ENCODE measurements at places on chromosomes 1 and 21.

GRCh38 chr1:112807117-112807516 lies 92.0 kb upstream of the PPM1J start:
- no peak overlapping the region for H3K4me3 ChIP-seq
- H3K4me1 ChIP-seq, result no peaks in the 10 kb centered on the region
- no peak overlapping the region for H3K27ac ChIP-seq
- no peaks in the 10 kb centered on the region for H3K36me3 ChIP-seq
- no peak for DNase-seq

DNA sequence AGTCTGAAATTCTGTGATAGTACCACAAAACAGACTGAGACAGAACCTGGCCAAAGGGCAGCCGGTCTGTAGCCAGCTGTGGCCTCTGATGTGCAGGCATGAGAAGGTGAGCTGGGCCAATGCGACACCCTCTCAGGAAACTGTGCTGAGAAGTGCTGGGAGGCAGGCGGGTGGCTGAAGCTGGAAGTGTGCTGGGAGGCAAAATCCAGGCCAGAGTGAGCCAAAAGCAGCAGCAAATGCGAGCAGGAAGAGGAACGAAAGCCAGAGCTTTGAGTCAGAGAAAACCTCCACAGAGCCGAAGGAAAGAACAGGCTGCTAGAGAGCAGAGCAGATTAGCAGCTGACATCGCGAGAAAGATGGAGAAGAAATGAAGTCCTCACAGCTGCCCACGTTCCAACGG lies 10.2 kb upstream of the ATP13A2 start:
- H3K27me3 ChIP-seq, result no peaks in the 10 kb centered on the region
- peaks cover 83% of the 10 kb centered on the region for H3K36me3 ChIP-seq
- H3K27ac ChIP-seq, result no peak overlapping the region
- no peak for DNase-seq

GRCh38 chr1:56709269-56709880 lies 64.3 kb downstream of the PRKAA2 start:
- no peak overlapping the region for H3K4me3 ChIP-seq
- no peaks in the 10 kb centered on the region for H3K4me1 ChIP-seq
- peaks cover 25% of the 10 kb centered on the region for H3K27me3 ChIP-seq

DNA sequence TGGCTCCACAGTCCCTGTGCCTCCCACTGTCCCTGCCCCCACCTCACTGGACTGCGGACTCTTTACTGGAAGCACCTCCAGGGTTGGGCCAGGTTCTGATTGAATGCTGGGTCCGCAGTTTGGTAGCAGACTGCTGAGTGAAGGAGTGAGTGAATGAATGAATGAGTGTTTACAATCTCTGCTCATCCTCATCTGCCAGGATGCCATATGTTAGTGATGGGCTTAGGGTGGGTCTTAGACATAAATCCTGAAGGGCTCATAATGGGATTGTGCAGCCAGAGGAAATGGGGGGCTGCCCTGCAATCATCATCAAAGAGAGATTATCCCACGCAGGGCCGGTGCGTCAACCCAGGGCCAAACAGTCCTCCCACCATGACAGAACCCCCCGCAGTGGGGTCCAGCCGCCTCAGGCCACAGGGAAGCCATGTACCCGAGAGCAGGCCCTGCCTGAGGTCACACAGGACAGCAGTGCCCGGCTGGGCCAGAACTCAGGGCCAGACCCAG lies 26.1 kb downstream of the SLC1A7 start:
- no peak for DNase-seq
- H3K4me1 ChIP-seq, result no peaks in the 10 kb centered on the region
- H3K36me3 ChIP-seq, result no peaks in the 10 kb centered on the region
- peaks cover 7% of the 10 kb centered on the region for H3K27me3 ChIP-seq
- H3K4me3 ChIP-seq, result no peak overlapping the region

DNA sequence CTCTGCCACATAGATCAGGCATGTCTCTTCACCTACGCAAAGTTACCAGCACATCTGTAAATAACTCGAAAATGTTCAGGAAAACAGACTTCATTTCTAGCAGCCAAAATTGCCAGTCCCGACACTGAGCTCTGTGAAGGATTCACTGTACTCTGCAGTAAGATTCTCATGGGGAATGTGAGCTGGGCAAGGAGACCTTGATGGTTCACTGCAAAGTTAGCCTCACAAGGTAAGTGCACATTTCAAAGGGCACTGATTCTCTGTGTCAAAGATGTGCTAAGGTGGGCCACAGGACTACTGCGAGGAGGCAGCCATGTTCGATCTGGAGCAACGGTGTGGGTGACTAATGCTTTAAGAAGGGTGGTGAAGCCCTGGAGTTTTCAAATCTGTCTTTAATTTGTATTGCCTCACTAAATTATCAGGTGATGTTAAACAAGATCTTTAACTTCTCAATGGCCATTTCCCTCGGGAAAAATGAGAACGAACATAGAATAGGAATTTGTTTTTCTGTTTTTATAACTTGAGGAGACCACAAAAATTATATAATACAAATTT lies 25.2 kb downstream of the STPG1 start:
- H3K4me3 ChIP-seq, result no peak overlapping the region
- H3K27ac ChIP-seq, result no peak overlapping the region
- no peak for DNase-seq
- peaks cover 3% of the 10 kb centered on the region for H3K36me3 ChIP-seq
- peaks cover 61% of the 10 kb centered on the region for H3K4me1 ChIP-seq
